ENCODE measurements at places on chromosomes 6 and 20.
A peak's percentile ranks its signal among the peaks of the same experiment; 100 is the strongest.

DNA sequence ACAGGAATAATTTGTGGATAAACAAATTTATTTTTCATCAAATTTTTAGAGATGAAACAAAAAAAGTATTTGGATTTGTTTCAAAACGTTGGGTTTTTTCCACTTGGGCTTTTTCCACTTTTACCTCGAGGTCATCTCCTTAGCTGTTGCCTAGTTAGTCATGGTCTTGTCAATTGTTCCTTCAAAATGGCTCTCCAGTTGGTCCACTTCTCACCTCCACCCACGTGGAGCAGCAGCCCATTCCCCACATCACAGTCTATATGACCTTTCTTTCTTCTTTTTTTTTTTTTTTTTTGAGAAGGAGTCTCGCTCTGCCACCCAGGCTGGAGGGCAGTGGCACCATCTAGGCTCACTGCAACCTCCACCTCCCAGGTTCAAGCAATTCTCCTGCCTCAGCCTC lies 6.7 kb upstream of the SLC4A11 start:
- no peak for DNase-seq

DNA sequence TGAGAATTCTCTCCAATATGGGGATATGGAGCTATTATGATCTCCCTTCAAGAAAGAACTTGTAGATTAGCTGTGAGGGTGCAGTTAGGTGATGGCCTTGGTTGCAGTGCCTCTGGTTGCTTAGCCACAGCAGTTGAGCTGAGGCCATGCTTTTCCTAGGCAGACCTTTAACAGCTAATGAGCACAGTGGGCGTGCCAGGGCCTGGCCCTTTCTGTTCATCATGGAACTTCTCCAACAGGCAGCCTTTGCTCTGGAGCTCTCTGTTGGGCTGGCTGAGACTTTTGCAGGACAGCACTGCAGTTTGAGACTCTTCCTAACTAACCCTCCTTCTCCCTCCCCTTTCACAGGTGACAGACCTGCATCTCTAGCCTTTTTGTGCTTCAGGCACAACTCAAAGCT lies 39.7 kb upstream of the TMEM170B start:
- no peak for DNase-seq

DNA sequence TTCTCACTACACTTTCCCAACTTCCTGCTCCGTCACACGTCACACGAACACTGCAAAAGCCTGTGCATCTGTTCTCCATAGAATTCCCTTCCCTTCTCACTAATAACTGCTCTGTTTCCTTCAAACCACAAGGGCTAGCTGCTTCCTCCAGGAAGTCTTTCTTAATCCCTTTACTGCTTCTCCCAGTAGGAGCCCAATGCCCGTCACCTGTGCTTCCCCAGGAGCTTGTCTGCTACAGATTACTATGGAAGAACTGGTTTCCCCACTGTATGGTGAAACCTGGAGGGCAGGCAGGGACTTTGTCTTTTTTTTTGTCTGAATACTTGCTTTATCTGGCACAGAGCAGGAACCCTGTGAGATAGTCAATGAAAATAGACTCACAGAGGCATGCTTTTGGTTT lies 444.7 kb upstream of the MAP3K7 start:
- DNase-seq = peak; percentile 12

GRCh38 chr6:5305968-5306626 lies 44.8 kb downstream of the FARS2 start:
- peak; percentile 57 for DNase-seq

GRCh38 chr6:12001004-12001705 lies 11.0 kb upstream of the HIVEP1 start:
- DNase-seq = no peak

DNA sequence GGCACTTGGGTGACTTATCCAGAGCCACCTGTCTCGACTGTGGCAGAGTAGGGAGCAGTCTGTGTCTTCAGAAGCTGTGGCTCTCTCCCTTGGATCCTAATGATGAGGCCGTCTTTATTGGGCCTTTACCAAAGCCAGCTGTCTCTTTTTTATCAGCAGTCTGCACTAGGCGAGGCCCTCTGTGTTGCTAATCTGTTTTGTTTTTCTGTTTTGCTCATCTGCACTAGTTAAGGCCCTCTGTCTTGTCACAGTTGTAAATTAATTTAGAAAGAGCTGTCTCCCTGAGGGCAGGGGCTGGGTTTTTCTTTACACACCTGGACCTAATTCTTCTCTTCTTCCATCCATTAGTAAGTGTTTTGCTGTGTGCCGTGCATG lies 45.0 kb downstream of the CDS2 start:
- no peak for DNase-seq

- no peak for DNase-seq
These were observed at the start of gene CASS4 for GRCh38 chr20:56411759-56412472. Gene CASS4 (plus strand): TSS chr20:56412260. CDS start chr20:56412459, 199 bp downstream.

DNA sequence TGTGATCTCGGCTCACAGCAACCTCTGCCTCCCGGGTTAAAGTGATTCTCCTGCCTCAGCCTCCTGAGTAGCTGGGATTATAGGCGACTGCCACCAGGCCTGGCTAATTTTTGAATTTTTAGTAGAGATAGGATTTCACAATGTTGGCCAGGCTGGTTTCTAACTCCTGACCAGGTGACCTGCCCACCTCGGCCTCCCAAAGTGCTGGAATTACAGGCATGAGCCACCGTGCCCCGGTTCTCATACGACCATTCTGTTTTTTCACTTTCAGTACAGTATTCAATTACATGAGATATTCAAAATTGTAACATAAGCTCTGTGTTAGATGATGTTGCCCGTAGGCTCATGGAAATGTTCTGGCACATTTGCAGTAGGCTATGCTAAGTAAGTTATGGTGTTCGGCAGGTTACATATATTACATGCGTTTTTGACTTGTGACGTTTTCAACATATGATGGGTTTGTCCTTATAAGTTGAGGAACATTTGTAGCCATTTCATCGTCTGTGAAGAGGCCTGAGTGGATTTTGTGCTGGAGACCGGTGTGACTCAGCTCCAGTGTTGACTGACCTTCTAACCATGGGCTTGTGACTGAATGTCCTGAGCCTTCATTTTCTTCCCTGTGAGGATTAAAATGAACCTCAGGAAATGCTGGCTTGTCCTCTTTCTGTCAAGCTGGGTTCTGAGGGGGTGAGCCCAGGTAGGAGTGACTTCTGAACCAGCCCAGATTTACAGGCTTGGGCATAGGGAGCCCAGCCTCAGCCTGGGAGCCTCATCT lies 12.2 kb downstream of the PPARD start:
- no peak for DNase-seq

DNA sequence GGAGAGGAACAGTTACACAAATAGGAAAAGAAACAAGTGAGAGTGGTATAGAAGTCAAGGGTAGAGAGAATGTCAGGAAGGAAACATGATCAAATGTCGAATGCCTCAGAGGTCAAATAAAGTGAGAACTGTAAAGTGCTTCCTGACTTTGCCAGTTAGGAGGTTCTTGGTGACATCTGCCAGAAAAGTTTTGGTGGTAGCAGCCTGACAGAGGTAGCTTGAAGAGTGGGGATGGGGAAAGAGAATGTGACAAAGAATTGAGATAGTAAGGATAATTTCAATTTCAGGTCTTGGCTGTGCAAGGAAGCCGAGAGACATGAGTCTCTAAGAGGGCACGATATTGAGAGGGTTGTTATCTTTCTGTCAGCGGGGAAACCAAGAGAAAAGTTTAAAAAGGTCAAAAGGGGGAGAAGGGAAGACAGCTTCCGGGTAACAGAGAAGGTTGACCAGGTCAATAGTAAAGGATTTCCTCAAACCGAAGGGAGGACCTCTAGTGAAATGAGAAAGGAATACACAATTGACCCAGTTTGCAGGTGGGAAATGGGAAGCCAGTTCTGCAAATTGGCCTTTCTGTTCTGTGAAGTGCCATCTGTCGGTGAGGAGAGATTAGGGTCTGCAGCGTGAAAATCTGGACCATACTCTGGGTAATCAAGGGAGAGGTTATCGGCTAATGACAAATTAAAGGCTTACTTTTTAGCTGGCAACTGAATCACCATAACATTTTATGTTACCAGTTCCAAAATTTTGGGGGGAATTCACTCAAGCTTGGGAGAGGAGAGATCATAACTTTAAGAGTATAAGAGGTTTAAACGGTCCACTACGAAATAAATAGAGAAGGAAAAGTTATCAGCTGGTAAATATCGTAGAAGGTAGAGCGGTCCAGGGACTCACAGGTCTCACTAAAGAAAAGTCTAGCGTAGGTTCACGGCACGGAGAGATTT lies 973 bp upstream of the BRD2 start:
- DNase-seq = peak; percentile 65

GRCh38 chr20:16423311-16424212 lies 149.7 kb downstream of the KIF16B start:
- no peak for DNase-seq

GRCh38 chr6:18276610-18277236 lies 12.4 kb upstream of the DEK start:
- no peak for DNase-seq

- no peak for DNase-seq
These were observed 160.8 kb downstream of the C6orf58 start for GRCh38 chr6:127737768-127738167.

DNA sequence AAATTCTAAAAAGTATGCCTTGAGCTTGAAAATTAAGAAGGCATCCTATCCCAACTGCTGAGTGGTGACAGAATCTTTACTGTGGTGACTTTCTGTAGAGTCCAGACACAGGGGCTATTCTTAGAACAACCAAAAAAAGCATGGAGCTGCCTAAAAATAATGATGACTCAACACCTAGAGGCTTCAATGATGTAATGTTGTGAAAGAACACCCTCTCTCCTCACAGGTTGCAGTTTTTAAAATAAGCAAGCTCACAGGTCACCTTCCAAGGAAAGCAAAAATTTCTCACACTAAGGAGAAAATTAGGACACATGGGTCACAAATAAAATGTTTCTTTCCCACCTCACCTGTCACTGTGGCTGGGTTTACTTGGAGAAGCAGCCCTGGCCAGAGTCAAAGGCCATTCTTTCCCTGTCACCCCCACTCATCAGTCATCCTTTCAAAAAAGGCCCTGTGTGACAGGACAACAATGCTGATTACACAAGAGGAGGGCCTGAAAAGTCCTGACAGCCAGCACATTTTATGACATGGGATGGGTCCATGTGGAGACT lies 53.5 kb downstream of the RCAN2 start:
- no peak for DNase-seq

GRCh38 chr20:58294497-58295455 lies 14.7 kb upstream of the RAB22A start:
- no peak for DNase-seq

DNA sequence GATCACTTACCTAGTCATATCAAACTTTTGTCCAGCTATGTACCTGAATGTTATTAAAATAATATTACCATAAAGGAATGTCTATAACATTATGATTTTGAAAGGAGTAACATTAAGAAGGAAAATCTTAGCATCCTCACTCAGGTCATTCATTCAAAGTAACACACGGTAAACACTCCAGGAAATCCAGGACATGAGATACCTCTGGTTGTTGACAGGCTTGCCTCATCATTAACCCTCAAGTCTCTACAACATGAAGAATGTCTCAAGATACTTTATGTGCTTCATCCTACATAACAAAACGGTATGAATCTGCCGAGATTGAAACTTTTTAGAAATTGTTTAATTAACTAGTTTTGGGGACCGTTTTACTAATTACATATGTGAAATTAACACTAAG lies 690 bp upstream of the FILIP1 start:
- no peak for DNase-seq

DNA sequence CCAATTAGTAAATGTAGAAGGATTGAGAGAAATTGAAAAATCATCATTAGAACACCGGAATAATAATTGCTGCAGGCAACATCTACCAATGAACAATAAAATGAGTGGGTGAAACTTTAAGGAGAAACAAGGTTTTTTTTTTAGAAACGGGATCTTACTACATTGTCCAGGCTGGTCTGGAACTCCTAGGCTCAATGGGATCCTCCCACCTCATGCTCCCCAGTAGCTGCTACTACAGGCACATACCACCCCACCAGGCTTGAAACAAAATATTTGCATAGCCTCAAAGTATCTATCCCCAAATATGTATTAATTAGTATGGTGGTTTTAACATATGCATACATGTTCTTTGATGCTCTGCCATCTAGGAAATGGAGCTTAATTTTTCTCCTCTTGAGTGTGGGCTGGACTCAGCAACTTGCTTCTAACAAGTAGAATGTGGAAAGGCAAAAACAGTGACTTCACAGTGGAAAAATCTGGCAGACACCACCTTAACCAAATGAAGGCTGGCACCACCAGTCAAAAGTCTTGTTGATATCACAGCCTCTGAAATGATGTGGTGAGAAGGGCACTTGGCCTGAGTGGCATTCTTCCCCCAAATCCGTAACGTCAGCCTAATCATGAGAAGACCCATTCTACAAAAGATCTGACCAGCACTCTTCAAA lies 12.1 kb downstream of the NRSN2 start:
- no peak for DNase-seq

- DNase-seq = no peak
These were observed 40.1 kb upstream of the PTCHD4 start for GRCh38 chr6:48151142-48151541.

- DNase-seq = peak; percentile 38
These were observed 82.4 kb downstream of the ZNF292 start for GRCh38 chr6:87237804-87238203.

DNA sequence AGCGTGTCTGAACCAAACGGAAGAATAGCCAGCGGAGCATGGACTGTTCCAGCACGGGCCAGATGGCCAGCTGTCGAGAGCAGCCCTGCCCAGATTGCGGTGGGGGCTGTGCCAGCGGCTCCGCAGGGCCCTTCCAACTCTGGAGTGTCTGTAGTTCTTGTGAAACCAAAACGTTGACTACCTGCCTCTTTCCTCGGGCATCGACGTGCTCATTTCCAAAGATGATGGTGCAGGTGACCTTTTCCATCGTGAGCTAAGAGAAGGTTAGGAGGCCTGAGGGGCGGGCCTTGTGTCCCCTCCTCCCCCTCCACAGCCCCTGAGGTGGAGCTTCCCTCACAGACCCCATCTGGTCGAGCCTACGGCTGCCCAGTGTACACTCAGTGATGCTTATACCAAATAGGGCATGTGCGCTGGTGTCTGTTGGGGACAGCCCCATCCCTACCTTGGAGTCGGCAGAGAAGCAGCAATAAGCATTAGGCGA lies 12.9 kb upstream of the C20orf144 start:
- DNase-seq = no peak

DNA sequence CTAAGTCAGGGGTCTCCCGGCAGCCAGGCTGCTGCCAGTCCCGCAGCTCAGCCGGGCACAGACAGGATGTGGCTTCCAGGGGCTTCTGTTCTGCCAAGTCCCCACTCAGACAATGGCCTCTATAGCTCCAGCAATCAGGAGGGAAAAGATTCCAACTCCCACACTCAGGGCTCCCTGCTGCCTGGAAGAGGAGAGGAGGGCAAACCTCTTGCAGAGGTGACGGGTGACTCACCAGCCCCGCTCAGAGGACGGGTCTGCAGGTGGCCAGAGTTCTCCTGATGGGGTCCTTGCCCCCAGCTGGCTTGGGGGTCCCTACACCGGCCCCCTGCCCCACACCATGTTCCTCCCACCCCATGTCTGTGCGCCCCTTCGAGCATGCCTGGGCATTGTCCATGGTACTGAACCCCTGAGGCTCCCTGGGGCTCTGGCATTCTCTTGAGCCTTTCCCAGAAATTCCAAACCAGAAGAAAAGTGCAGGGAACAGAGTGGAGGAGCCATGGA lies 32.6 kb downstream of the NTSR1 start:
- DNase-seq = peak; percentile 65

GRCh38 chr6:120545353-120545752 lies 788.9 kb downstream of the TBC1D32 start:
- DNase-seq = no peak

All from A673 (cell line).